ENCODE measurements at places on chromosomes 1 and 21.

DNA sequence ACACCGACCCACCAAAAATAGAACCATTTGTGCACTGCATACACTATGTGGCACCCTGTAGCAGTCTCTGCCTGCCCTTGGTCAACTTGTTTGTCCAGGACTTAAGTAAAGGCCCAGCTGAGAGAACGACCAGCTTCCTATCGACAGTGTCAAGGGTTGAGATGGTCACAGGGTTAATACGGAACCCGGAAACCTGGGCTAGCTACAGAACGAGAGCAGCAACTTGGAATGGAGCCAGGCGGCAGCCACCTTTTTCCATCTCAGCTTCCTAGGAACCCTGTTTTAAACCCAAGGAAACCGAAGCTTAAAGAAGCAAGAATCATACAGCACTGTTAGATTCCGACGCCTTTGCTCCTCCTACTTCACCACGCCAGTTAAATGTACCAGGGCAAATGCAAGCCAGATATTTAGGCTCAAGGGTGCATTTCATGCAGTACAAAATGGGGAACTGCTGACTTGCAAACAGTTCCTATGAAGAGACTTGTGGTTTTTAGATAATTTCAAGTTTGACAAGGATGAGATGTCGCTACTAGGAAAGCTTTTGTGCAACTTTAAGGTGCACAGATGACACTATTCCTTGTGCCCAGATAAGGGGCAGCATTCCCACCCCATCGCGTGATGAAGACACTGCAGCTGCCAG, 35.5 kb downstream of the SLC66A1 start:
- no peak for DNase-seq

GRCh38 chr1:46961066-46961758, 19.9 kb upstream of the CYP4A11 start:
- DNase-seq: no peak

DNA sequence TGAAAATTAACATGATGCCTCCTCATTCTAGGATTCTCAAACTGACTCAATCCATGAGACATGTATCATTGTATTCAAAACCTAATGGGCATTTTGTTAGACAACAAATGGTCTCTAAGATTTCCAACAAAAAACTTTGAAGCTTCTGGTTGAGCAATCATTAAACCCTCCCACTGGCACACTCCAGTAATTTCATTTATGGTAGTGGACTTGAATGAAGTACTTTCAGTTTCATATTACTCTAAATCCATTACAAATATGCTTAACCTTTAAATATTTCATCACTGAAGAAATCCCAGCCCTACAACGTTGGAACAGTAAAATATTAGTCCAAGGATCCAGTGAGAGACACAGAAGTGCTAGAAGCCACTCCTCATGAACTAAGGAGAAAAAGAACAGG, 43.5 kb downstream of the GBP6 start:
- DNase-seq: no peak

- DNase-seq: peak; percentile 69
Observed at GRCh38 chr1:43348809-43349593, 9.8 kb upstream of the CDC20 start.

- no peak for DNase-seq
Observed at GRCh38 chr1:247849616-247850015, 7.4 kb upstream of the TRIM58 start.

DNA sequence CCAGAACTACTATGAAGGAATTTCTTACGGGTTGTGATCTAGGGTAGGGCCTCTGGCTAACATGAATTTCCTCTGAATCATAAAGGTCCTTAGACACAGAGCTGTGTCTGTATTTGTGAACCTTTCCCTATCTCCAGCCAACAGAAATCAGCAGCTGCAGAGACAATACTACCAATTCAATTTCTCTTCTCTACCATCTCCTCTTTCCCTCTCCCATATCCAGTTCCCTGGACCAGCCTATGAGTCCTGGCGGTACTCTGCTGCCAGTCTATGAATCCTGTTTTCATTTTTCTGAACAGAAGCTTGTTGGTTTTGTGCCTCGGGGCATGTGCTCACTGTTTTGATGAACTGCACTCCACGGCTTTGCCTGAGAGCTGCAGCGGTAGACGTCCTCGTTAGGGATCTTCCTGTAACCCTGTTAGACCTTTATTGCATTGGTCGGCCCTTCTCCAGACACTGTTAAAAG, 458.0 kb upstream of the VAMP3 start:
- no peak for DNase-seq

GRCh38 chr1:223819730-223820514, 25.8 kb downstream of the TP53BP2 start:
- DNase-seq: no peak

DNA sequence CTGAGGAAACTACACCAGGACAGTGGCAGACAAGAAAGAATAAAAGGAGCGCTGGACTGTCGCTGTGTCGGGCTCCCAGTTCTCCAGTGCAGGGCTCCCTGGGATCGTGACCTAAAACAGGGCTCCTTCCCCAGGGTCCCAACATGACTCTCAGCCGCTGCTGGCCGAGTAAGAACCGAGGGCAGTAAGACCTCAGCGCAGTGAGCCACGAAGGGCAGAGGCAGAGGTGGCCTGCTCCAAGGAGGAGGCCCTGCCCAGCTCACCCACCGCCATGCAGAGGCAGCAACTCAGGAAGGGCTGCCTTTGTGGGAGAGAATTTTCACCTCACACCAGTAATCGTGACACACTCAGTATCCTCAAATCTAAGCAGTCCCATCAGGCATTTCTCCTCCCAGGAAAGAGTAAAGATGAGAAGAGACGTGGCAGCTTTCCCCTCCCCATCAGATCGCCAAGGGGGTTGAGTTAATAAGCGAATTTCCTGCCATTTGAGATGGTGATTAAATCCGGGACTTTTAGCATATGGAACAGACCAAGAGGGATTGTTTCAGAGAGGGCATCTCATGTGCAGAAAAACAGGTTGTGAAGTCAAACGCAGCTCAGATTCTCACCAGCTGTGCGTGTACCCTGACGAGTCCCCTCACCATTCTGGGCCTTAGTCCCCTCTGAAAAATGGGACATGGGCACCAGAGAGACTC, 19.8 kb upstream of the ARTN start:
- DNase-seq: no peak

DNA sequence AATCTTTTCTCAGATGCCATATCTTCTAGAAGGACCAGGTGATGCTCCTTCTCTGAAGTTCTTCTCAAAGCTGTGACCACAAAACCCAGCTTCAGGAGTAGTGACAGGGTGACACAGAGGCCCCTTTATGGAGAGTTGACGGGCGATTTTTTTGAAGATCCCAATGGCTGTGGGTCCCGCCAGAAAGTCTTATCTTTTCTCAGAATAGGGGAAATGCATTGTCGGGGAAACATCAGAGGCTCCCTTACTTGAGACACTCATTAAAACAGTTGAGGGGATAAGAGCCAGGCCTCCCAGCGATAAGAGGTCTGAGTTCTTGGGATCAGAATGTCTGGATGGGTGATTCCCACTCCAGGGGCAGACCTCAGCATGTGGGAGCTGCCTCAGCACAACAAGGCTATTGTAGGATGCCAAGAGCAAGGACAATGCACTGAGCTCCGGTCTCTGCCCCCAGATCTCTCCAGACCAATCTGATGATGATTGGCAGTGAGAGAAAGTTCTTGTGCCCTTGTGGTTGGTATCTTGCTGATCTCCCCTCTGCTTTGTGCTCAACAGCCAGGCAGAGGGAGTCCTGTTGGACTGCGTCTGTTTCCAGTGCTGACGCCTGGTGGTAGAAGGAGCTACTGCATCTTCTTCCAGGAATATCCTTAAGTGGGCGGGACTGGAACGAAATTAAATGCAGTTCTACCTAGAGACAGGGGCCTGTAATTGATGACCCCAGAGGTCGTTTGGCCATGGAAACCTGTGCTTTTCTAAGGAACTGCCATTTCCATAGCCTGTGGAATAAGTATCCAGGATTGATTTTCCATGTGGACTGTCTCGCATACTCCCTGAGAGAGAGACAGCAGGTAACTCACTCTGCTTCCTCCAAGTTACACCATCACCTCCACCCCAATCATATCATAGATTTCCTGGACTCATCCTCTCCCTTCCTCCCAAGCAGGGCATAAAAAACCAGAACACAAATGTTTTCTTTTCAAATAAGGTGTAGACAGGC, 6.8 kb upstream of the ACKR1 start:
- peak; percentile 21 for DNase-seq

DNA sequence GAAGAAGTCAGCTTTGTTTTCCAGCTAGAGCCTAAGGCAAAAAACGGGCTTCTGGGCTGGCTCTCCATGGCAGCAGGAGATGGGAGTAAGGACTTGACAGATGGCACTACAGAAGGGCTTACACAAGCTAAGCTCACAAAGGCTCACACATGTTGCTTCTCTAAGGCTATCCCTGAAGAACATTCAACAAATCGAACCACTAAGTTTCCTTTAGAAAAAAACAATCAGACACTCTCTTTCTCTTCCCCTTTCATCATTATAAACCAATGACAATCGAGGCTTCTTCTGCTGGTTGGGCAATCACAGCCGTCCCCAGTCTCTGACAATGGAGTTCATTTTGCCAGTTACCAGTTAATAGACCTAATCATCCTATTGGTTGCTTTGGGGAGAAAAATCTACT, 40.5 kb downstream of the TRIT1 start:
- DNase-seq: no peak

- no peak for DNase-seq
Observed at GRCh38 chr1:177211231-177211630, 40.5 kb downstream of the BRINP2 start.

DNA sequence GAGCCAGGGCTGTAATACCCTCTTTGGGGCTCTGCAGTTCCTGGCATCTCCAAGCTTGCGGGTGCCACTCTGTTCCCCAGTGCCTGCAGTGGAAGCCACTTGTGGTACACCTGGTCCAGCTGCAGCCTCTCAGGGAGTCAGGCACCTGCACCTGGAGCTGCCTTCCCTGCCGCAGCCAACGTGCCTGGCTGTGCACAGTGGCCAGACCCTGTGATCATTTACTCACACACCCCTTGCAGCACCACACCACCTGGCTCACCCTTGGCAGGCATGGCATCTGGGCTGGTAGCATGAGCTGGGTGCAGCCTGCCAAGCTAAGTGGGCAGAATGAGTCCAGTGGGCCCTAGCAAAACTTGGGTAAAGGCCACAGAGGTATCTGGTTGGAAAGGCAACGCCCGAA, 51.1 kb upstream of the NTPCR start:
- no peak for DNase-seq

DNA sequence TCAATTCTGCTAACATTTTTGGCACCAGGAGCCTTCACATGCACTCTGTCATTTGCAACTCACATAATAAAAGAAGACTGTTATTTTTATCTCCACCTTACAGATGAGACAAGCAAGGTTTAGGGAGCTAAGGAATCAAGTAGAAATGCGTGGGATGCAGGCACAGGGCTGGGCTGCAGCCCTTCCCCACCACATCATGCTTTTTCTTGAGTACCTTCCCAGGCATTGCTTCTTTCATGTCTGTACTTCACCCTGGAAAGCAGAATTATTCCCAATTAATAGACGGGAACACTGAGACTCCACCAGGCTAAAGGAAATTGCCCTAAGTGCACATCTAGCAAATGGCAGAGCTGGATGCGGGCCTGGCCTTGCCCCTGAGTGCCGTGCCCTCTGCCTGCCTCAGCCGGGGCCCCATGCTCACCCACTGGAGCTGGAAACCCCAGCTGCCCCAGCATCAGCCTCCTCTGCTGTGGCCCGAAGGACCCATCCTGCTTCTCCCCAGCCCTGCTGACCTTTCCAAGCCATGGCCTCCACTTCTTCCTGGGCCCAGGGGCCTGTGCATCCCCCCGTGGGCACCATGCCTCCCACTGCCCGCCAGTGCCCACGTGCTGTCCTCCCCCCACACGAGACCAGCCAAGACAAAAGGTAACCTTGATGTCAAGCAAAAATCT, 257.5 kb downstream of the TOMM20 start:
- no peak for DNase-seq

GRCh38 chr1:208184966-208185654, 59.1 kb downstream of the PLXNA2 start:
- no peak for DNase-seq

- no peak for DNase-seq
Observed at GRCh38 chr1:115086176-115086830, 3.0 kb downstream of the TSPAN2 start.

GRCh38 chr21:44708866-44709425, 2.4 kb downstream of the TSPEAR start:
- no peak for DNase-seq

- DNase-seq: no peak
Observed at GRCh38 chr21:34926803-34927467, 122.2 kb downstream of the RUNX1 start.

DNA sequence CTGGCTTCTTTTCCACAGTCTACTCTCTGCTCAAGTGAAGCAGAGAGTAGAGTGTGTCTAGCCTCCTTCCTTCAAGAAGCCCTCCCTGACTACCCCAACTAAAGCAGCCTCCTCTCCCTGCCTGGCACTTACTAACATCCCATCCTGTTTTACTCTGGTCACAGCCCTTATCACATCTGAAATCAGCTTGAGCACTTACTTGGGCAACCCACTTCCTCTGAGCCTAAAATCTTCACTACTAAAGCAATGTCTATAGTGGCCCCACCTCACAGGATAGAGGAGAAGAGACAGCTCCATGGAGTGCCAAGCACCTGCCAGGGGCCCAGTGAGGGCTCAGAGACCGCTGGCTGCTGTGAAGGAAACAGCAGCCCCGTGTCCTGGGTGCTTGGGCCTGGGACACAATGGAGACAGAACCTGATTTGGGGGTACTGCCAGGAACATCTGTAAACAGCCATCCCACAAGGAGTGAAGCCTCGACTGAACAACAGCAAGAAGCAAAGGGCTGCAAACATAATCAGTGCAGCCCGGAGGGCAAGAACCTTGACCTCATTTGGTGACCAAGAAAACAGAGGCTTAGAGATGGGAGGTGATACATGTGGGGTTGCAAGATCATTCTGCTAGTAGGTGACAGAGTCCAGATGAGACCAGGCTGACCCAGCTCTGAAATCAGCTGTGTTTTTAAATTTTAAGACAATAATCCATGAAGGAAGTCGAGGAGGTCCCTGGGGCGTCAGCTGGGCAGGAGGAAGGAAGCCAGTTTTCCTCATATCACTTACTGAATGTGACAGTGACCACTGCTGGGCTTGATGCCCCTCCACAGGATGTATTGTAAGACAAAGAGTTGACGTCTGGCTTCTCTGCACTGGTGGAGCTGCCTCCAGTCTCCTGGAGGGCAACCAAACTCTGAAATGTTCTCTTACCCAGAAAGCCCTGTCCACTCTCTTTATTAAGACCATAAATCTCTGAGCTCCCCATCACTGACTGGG, 710.6 kb downstream of the MATN1 start:
- no peak for DNase-seq
